ENCODE measurements at places on chromosomes 3 and 15.

DNA sequence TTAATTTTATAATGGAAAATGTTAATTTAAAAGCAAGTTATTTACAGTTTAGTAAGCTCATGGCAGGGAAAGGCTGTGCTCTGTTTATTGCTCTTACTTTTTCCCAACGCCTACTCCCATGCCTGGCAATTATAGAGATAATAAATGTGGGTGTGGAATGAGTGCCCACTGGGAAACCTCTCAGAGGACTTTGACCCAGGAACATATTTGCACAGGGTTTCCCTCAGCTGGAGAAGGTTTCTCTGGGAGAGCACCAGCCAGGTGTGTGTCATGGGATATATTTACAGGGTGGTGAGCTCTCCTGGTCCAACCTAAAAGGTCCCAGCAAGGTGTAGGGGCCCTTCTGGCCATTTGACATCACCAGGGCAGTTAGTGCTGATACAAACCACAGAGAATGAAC is 27.9 kb downstream of the ZNF710 start:
- no peak for DNase-seq

GRCh38 chr3:110736332-110736731 is 335.3 kb upstream of the NECTIN3 start:
- no peak for DNase-seq

- DNase-seq = no peak
Observed at GRCh38 chr3:196600359-196600758, 31.9 kb downstream of the FBXO45 start.

- no peak for DNase-seq
Observed at GRCh38 chr3:153285194-153285641, 123.2 kb downstream of the RAP2B start.

DNA sequence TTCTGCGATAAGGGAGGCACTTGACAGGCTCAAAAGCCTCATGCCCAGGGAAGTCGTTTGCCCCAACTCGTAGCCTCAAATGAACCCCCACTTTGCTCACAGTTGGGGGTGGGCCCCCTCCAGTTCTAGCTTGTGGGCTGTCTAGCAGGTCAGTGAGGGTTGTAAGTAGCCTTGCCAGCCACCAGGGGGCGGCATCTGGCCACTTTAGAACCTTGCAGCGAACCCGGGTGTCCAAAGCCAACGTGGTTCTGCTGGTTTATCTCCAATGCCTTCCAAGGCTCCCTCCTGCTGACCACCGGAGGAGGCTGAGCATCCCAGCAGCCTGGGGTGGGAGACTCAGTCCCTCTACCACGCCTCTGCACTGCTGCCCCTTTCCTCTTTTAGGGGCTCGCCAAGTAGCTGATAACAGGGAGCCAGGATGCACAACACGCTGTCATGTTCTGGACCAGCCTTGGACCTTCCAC is 9.2 kb upstream of the RBSN start:
- DNase-seq = peak; percentile 67

DNA sequence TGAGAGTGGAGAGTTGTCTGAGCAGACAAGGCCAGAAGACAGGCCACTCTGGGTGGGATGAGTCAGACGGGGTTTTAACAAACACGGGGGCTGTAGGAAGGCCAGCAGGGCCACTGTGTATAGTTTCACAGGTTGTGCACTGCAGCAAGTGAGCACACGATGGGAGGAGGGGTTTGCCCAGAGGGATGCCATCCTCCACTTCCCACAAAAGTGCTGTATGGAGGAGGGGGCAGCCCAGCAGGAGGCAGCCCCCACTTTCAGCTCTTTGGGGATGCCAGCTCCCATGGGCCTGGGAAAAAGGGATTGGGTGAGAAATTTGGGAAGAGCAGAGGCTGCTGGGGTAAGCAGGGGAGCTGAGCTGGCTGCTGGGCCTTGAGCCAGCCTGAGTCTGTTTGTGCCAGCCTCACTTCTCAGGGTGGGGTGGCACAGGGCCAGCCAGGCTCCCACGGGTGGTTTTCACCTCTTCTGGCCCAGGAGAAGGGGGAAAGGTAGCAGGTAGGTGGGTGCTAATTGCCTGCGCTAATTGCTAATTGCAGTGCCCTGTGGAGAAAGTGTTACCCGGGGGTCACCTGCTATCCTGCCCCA is 6.7 kb downstream of the ZBTB47 start:
- DNase-seq = no peak

DNA sequence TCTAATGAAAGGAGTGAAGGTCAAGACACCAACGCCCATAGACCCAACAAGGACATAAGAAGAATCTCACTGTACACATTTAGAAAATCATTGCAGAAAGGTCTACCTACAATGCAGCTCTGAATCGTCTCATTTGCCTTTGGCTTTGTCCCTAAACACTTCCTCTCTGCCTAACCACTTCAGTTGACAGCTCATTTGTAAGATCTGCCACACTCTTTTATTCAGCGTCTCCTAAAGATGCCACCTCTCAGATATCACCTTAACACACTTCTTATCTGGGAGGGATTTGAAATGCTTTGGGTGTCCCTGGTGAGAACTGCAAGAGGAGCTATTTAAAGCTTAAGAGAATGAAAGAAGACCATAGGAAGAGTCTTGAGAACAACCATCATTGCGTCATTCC is 38.7 kb downstream of the RAB27A start:
- no peak for DNase-seq

GRCh38 chr3:111128884-111129283 is 57.3 kb downstream of the NECTIN3 start:
- DNase-seq = no peak

GRCh38 chr15:25057574-25057973 is 102.8 kb downstream of the SNRPN start:
- no peak for DNase-seq

DNA sequence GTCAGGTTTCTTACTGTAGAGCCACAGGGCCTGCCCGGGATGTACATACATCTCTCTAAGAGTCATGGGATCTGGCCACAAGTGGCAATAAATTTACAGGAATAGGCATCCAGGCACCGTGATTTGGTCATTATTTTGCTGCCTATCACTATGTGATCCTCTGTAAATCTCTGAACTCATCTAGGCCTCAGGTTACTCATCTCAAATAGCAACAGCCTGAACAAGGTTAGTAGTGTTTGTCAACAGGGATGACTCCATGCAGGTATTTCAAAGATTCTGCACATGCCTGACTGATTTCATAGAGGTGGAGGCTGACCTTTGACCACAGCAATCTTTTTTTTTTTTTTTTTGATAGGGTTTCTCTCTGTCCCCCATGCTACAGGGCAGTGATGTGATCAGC is 88.8 kb upstream of the TBL1XR1 start:
- DNase-seq = no peak

GRCh38 chr3:9183811-9184460 is 65.5 kb downstream of the SRGAP3 start:
- DNase-seq = no peak

- DNase-seq = no peak
Observed at GRCh38 chr15:63277893-63278456, 570 bp downstream of the APH1B start.
